Right cardiac atrium (tissue), 5 donors: ENCODE measurements at places on chromosomes 16 and 17. TPM values are rescaled to one million over a fixed set of nuclear protein-coding genes. Genes with fewer than 3 reads are reported as not detected.

The FLII gene
- 202 TPM for total RNA-seq

The EFCAB13 gene
- 5.9 TPM for total RNA-seq

The COL1A1 gene
- total RNA-seq: 138 TPM

The HOXB1 gene
- total RNA-seq: not detected

The RGS9 gene
- total RNA-seq: 8.7 TPM

The PRR11 gene
- total RNA-seq: 2.1 TPM

The ACSM2B gene
- not detected for total RNA-seq

The TBC1D28 gene
- not detected for total RNA-seq

The CNEP1R1 gene
- total RNA-seq: 17.7 TPM
